GM23338 (cell line): ENCODE measurements at places on chromosomes 2 and 18.
A peak's percentile ranks its signal among the peaks of the same experiment; 100 is the strongest.

GRCh38 chr18:22167091-22167470 lies 2.3 kb upstream of the GATA6 start:
- no peak for DNase-seq

- no peak for DNase-seq
Observed at GRCh38 chr18:23824669-23825068, 135.4 kb downstream of the LAMA3 start.

GRCh38 chr2:71749671-71750101 lies 296.3 kb downstream of the DYSF start:
- no peak for DNase-seq

DNA sequence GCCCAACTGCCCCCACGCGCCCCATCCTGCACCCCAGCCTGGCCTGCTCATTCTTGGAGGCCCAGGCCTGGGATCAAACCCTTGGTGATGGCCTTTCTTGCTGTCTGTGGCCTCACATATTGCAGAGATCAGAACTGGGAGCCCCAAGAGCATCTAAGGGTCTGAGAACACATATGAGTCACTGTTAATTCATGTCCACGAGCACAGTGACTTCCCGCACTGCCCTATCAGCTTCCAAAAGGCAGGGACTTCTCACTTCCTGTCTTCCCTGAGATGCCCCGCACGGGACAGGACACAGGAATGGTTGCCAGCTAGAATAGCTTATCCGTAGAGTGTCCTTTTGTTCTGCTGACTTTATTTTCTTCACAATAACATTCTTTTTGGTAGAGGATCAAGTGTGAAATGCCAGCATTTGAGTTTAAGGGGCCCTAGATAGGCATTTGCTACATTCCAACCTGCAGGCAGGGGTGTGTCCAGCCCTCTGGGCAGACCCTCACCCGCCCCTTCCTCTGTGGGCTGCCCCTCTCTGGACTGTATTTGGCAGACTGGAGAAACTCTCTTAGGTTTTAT lies 21.1 kb upstream of the CELF4 start:
- no peak for DNase-seq

GRCh38 chr2:240121190-240121589 lies 14.9 kb downstream of the COPS9 start:
- DNase-seq, result no peak

DNA sequence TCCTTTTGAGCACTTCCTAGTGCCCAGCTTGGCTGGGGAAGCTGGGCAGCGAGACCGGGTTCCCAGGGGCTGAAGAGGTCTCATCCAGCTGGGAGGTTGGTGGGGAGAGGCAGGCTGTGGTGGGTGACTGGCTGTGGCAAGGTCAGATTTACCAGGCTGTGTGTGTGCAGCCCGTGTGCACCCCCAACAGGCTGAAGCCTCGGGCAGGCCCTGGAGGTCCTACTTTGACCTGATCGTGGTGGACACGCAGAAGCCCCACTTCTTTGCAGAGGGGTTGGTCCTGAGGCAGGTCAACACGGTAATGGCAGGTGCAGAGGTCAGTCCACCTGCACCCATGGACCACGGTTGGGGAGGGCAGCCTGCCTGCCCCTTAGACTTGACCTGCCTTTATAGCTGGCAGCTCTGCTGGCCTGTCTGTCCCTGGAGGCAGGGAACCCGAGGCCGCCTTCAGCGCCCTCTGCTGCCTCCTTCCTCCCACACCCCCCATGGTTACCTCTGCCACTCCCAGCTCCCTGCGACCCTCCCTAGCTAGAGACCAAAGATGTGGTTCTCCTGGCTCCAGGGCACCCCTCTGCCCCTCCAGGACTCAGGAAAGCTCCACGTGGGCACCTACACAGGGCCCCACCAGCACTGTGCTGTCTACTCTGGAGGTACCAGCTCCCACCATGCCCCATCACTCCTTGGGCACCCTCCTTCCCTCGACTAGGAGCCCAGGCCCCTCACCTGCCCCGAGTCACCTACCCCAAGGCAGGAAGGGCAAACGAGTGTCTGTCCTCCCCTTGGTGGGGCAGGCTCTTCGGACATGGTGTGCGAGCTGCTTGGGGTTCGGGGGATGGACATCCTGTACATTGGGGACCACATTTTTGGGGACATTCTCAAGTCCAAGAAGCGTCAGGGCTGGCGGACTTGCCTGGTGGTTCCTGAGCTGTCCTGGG lies 4.0 kb downstream of the NT5DC4 start:
- DNase-seq, result peak; percentile 54

- DNase-seq, result no peak
Observed at GRCh38 chr18:46754188-46754587, 2.7 kb downstream of the ST8SIA5 start.

GRCh38 chr2:3466482-3466863 lies 52.9 kb downstream of the ADI1 start:
- DNase-seq, result no peak
